ENCODE measurements at places on chromosomes 7 and 10.

- DNase-seq = no peak
Observed at GRCh38 chr7:112646783-112647182, 143.4 kb downstream of the TMEM168 start.

DNA sequence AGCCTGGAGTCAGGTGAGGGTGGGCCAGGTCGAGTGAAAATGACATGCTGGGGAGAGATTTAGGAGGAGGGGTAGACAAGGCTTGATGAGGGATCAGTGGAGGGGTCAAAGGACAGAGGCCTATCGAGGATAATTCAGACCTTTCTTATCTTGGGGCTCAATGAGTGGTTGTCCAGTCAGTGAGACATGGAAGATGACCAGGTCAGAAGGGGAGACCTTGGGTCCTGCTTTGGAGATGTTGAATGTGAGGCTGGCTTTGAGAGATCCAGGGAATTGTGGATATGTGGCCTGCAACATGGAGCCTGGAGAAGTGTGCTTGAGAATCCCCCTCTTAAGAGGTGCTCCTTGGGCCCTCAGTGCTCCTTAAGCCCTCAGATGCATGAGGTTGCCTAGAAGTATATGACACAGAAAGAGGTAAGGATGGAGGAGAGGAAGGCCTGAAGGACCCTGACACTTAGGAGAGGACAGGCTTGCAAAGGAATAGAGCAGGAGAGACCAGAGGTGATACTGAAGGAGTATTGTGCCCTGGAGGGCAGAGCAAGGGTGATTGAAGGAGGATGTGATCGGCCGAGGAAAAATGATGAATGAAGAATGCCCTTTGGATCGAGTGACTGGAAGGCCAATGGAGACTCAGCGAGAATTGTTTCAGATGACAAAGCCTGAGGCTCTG is 129.8 kb upstream of the GPR26 start:
- DNase-seq = no peak

DNA sequence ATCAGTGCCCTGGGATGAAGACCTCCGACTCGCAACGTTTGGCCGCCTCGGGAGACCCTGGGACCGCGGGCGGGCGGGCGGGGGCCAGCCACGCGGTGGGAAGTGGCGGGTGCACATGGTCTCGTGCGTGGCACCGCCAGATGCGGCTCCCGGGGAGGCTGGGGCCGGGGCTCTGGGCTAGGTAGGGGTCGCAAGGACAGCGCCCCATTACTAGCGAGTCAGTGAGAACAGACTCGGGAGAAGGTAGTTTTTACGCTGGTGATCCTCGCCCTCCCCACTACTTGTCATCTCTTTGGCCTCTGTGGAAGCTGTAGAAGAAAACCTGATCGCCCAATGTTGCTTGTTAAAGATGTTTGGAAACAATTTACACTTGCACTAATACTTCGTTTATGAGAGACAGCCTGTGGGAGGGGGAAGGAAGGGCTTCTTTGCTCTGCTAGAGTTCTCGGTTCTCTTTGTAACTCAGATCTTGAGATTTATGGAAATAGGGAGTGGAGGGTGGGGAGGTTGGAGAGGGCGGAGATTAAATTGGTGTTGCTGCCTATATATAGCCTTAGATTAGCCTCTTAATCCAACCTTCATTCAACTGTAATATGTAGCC is 591 bp downstream of the BZW2 start:
- DNase-seq = no peak

- DNase-seq = no peak
Observed at GRCh38 chr7:16091701-16092310, 329.5 kb downstream of the CRPPA start.

GRCh38 chr7:102208826-102209225 is 77.8 kb upstream of the SH2B2 start:
- DNase-seq = no peak

DNA sequence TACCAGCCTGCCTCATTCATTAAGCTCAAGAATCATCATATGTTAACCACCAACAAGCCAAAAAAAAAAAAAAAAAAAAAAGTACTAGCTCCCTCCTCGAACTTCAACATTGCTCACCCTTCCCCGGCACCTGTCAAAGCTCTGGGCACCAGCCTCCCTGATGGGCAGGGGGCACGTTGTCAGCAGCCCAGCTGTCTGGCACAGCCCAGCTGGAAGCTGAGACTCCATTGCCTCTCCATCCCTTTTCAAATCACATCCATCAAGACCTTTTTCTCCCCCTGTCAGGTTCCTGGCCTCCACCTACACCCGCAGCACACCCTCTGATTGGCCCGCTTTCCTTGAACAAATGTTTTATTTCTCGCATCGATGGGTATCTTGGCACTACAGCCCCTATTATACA is 913.3 kb upstream of the AUTS2 start:
- DNase-seq = no peak

- peak; percentile 17 for DNase-seq
Observed at GRCh38 chr10:4034907-4035598, 250.0 kb upstream of the KLF6 start.

DNA sequence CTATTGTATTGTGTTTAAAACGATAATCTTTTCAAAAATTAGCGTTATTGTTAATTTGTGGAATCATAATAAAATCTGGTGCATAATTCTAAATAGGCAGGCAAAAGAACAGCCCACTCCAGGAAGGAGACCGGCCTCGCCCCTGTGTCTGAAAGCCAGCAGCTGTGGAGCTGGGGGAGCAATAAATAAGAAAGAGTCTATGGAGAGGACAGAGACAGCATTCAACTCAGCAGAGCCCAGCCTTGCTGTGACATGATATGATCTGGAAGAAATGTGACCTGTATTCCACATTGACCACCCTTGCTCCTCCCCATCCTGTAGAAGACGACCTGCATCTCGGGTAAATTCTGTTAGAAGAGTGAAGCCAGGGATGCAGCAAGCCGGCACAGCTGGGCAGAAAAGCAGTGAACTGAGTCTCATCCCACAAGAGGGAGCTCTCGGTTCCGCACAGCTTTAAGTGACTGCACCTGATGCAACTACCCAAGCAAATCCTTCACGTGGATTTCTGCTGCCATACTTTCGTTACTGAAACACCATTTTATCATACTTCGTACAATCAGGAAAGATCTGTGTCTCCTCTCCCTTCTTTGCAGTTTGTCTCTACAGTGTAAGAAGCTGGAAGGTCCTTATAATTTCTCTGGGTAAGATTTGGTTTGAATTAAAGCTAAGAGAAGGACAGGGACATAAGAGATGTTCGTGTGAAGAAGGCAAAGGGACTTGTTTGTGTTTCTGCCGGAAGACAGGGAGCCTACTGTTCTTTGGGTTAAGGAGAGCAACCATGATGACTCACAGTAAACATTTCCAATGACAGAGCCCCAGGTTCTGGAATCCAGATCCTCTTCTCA is 427.1 kb downstream of the GPAM start:
- peak; percentile 2 for DNase-seq

DNA sequence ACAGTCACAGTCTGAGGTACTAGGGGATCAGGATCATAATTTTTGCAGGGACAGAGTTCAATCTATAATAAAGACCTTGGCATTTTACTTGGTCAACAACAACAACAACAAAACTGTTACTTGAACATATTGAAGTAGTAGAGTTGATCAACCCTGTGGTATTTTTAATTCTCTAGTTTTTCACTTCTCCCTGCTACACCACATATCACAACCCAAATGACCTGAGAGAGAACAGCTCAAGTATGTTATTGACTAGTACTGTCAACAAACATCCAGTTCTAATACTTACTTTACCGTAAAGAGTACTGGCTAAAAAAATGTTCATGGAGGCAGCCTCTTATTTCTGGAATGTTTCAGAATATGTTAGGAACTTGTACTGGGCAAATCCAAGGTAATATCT is 90.5 kb upstream of the FAM3C start:
- DNase-seq = no peak

DNA sequence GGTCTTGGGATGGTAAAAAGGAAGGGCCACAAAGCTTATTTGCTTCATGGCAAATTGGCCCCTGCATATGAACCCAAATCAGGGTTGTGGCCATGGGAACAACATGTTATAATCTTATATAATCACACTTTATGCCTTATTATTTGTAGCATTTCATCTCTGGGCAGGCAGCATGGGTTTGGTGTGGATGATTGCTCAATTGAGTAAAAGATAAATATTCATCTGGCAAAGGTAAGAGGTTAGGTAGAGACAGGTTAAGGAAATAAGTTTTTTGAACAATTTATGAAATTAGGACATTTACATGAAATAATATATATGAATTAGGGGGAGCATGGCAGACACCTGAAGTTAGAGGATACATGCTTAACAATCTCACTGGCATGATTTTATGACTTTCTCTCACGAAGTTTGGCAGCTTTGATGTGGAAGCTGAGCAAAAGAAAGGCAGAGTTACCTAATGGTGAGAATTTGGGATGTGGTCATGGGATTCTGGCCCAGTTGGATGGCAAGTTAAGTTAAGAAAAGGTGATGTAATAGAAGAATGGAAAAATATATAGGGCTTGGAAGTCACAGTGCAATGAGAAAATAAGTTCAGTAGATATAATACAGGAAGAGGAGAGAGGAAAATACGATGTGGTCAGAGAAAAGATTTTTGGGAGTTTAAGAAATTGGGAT is 88.1 kb upstream of the FAM3C start:
- DNase-seq = no peak

DNA sequence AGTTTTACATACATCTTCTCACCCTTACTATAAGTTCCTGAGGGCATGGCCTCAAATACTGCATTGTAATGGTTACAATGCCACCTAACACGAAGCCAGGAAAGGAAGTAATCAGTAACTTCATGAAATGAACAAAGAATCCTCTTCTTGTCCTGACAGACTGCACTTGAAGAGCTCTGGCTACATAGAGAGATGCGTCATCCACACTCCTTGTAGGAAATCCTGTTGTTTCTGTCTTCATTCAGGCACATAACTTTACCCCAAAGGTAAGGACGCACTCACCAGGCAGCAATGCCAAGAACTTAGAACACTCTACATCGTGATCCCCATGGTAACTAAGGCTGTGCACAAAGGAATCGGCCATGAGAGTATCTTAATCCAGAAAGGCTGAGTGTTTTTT is 80.3 kb upstream of the ARID5B start:
- no peak for DNase-seq

DNA sequence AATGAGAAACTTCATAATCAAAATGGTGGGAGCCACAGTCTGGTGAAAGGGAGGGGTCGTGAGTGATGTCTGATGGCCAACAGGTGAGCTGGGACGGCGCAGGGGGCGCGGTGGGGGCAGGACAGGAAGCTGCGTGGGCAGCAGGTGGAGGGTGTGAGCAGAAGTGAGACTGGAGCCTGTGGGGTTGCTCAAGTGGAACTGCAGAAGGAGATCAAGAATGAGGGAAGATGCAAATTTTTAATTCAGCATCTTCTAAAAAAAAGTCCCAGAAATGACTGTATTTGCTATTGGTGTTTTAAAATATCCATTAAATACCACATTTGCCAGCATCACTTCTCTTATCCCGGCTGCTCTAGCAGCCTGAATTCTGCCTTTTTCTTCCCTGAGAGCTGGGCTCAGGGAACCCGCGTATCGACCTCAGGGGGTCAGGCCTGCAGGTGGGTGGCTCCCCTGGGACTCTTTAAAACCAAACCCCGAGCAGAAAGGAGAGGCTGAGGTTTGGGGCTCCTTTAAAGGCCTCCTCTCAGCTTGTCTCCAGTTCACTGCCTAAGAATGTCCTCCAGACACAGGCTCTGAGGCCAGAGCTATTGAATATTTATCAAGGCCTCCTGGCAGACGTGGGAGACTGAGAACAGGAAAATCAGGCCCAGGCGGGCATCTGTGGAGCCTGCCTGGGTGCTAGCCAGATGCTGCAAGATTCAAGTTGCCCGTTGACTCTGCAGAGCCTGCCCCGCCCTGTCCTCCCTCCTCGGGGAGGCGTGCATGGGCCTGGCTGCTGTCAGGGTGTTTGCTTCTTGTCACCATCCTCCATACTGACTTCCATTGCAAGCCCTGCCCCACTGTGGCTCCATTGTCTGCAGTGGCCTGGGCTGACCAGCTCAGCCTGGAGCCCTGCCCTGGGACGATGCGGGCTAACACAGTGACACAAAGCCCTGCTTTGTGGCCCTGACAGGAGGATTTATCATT is 53.9 kb downstream of the SYPL1 start:
- DNase-seq = peak; percentile 39

GRCh38 chr7:116087291-116087690 is 56.7 kb upstream of the TFEC start:
- DNase-seq = no peak

DNA sequence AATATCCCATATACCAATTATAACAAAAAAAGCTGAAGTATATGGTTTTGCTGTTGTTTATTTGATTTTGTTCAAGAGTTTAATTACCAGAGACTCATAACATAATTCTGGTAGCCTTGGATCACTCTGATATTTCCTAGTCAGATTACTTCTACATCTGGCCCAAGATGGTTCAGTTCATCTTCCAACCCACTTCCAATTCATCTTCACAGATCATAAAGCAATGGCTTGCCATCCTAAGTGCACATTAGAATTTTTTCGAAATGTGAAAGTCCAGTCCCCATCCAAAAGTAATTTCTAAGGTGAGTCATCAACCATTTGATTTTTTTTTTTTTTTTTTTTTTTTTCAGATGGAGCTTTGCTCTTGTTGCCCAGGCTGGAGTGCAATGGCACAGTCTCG is 8.0 kb upstream of the HIBADH start:
- no peak for DNase-seq

DNA sequence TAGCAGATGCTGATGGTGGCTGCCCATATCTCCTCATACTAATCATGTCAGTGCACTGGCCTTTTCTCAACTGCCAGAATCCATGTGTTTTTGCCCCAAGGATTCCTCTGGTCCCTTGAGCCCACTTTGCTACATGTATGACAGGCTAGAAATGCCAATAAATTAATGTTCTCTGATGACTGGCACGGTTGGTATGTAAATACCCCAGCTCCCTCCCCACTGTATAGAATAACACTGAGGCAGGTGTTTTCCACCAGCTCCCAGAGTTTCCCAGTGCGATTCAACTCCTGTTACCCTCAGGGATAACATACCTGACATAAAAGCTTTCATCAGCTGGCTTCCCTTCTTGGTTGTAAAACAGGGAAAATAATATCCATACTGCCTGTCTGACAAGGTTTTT is 9.0 kb upstream of the PLEKHS1 start:
- no peak for DNase-seq

DNA sequence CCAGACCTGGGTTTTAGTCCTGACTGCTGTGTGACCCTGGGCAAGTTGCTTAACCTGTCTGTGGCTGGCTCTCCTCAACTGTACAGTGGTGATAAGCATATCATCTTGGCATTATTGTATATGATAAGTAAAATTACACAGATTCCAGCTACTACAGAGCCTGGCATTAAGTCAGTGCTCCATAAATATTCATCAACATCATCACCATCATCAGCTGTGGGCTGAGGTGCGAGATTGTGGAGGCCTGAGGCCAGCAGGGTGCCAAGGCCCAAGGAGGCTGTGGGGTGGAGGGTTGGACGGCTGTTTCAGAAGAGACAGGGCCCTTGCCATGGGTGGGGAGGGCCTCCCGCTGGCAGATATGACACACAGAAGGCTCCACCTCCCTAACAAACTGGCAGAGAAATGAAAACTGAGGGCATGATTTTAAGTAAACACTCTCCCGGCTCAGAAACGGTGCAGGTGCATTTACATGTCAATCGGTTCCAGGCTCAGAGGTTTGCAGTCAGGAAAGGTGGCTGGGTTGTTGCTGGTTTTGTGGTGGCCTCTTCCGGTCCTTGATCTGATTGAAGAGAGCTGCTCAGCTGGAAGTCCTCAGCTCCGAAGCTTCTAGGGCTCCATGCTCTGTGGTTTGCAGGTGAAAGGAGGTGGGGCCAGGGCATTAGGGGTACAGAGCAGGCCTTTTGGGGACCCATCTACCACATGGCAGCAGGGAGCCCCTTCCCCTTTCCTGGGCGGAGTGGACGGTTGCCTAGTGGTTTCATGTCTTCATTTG is 10.2 kb downstream of the CRYGN start:
- peak; percentile 67 for DNase-seq

GRCh38 chr7:138649506-138649905 is 51.7 kb downstream of the SVOPL start:
- DNase-seq = no peak

GRCh38 chr10:88544140-88544870 is 38.8 kb downstream of the RNLS start:
- DNase-seq = no peak

All from GM19239 (cell line).